ENCODE measurements at places on chromosomes 4 and X. TPM values are rescaled to one million over a fixed set of nuclear protein-coding genes. Genes with fewer than 3 reads are reported as not detected.
A peak's percentile ranks its signal among the peaks of the same experiment; 100 is the strongest.

Gene PABPC1L2B
- total RNA-seq = not detected

GRCh38 chr4:151575646-151576045 lies 166.7 kb downstream of the FHIP1A start:
- no peak overlapping the region for H3K4me3 ChIP-seq
- H3K36me3 ChIP-seq = no peaks in the 10 kb centered on the region
- DNase-seq = no peak
- H3K4me1 ChIP-seq = no peaks in the 10 kb centered on the region
- H3K27ac ChIP-seq = no peak overlapping the region
- peaks cover 9% of the 10 kb centered on the region for H3K27me3 ChIP-seq

- no peak overlapping the region for H3K4me3 ChIP-seq
- H3K27ac ChIP-seq = no peak overlapping the region
- H3K36me3 ChIP-seq = no peaks in the 10 kb centered on the region
- no peaks in the 10 kb centered on the region for H3K27me3 ChIP-seq
Observed at GRCh38 chr4:181330654-181331201, 912.5 kb upstream of the TENM3 start.

DNA sequence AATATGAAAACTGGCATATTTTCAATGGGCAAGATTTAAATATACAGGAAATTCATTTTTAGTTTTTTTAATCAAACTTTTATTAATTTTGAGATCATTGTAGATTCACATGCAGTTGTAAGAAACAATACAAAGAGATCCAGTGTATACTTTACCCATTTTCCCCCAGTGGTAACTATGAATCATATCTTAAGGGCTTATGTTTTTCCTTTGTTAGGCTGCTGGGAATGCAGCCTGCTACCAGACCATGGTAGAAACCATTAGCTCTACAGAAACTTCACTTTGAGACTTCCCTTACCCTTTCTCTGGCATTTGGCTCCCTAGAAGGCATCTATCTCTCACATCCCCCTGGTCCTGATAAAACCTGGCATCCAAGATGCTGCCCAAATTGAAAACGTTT lies 147.6 kb upstream of the EOLA2 start:
- no peaks in the 10 kb centered on the region for H3K27me3 ChIP-seq
- no peak for DNase-seq
- H3K4me1 ChIP-seq = no peaks in the 10 kb centered on the region
- H3K4me3 ChIP-seq = no peak overlapping the region

Gene MFAP3L
- total RNA-seq = 0.03 TPM

DNA sequence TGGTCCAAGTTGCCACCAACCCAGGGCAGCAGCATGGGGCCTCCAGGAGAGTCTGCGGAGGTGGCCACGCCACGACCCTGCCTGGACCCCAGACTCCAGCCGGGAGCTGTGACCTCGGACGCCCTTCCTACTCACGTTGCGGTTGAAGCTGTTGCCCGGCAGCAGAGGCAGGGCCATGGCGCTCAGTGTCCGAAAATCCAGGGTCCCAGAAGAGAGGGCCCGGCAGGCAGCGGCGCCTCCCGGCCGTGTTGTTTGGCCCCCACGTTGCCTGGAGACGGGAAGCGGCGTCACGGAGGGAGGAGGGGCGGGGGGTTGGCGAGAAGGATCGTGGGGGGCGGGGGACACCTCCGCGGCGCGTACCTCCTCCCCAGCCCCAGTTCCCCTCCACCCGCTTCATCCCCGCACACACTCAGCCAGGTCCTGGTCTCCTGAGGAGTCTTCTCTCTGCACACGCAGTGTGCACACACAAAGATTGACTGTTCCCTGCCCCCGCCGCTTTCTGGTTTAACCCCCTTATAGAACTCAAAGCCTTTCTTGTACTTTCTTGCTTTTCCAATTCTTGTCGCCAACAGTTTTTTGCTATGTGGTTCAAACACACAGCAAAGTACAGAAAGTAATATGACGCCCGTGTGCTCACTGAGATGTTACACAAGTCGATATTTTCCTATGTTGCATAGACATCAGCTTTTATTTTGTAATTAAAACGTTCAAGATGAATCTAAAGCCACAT lies at the start of gene EFHC2:
Gene EFHC2 (minus strand): TSS at position 261 of the 730 bp plus-strand sequence. CDS start 84 bp downstream, at position 177.
- peak within 1 kb of the TSS; percentile 77 for H3K4me3 ChIP-seq
- peak within 1 kb of the TSS; percentile 92 for H3K27ac ChIP-seq
- peak; percentile 59 for DNase-seq
- no peaks in the 10 kb centered on the region for H3K36me3 ChIP-seq

Gene CTAG2
- not detected for total RNA-seq

DNA sequence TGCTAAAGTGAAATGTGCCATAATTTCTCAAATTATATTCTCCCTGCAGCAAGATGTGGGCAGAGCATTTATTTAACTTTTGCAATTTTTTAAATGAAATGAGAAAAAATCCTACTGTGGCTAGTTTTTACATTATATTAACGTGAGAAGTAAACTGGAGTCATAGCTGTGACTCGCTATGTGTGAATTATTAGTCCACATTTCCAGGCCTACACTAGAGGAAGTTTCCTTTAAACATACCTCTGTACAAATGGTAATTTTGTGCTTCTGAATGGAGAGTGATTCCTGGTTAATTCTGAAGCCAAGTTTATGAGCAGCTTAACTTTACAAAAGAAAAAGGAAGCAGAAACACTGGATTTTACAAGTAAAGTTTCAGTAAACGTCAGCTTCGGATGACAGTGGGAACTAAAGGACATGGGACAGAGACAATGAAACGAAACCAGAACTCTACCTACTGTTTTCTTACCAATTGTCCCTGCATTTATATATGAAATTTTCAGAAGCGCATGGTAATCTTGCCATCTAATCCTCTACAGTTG lies 72.4 kb downstream of the FBXO8 start:
- H3K27ac ChIP-seq = no peak overlapping the region
- H3K4me1 ChIP-seq = peaks cover 28% of the 10 kb centered on the region
- peaks cover 74% of the 10 kb centered on the region for H3K27me3 ChIP-seq
- H3K4me3 ChIP-seq = no peak overlapping the region
- no peak for DNase-seq
- no peaks in the 10 kb centered on the region for H3K36me3 ChIP-seq

Gene PDS5A
- total RNA-seq = 120 TPM

GRCh38 chr4:40038977-40039376 lies 17.7 kb upstream of the N4BP2 start:
- H3K4me3 ChIP-seq = no peak overlapping the region
- no peak for DNase-seq
- no peaks in the 10 kb centered on the region for H3K27me3 ChIP-seq
- H3K4me1 ChIP-seq = no peaks in the 10 kb centered on the region

DNA sequence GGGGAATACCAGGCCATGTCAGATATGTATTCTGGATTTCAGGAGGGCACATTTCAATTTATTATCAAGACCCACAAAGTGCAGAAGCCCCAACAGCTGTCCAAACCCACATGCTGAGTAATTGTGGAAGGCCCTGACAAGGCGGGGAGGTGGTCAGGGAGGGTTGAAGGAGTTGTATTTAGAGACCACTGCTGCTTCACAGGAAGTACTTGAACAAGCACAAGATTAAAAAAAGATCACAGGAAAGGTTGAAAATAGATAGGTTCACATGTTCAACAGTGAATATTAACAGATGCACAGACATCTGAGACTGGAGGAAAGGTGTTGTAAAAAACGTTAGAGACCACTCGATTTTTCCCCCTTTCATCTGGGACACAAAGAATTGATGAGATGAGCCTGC lies 17.9 kb downstream of the ATP8A1 start:
- no peak for DNase-seq
- H3K27me3 ChIP-seq = no peaks in the 10 kb centered on the region
- peaks cover 64% of the 10 kb centered on the region for H3K4me1 ChIP-seq
- H3K36me3 ChIP-seq = peaks cover 5% of the 10 kb centered on the region
- H3K4me3 ChIP-seq = no peak overlapping the region
- peak overlapping the region; percentile 35 for H3K27ac ChIP-seq

- H3K27me3 ChIP-seq = no peaks in the 10 kb centered on the region
- no peak overlapping the region for H3K4me3 ChIP-seq
- no peaks in the 10 kb centered on the region for H3K4me1 ChIP-seq
- no peak overlapping the region for H3K27ac ChIP-seq
Observed at GRCh38 chr4:41456559-41457101, 81.3 kb upstream of the LIMCH1 start.

DNA sequence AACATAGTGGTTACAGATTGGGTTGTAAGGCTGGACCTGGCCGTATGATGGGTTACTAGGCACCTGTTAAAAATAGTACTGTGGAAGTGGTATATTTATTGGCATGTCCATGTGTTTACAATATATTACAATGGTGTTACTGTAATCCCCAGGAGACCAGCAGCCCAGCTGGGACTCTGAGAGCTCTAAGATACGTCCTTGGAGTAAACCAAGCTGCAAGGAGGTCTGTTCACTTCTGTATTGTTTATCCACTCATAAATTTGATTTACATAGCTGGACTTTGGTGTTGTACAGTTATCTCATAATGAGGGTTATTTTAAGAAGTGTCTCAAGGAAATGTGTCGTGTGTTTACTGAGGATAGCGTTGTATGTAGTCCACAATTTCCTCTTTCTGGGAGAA lies 93.8 kb downstream of the TBL1X start:
- no peak for DNase-seq
- H3K4me3 ChIP-seq = no peak overlapping the region
- H3K36me3 ChIP-seq = peaks cover 6% of the 10 kb centered on the region
- H3K27ac ChIP-seq = no peak overlapping the region
- no peaks in the 10 kb centered on the region for H3K27me3 ChIP-seq
- peaks cover 6% of the 10 kb centered on the region for H3K4me1 ChIP-seq

DNA sequence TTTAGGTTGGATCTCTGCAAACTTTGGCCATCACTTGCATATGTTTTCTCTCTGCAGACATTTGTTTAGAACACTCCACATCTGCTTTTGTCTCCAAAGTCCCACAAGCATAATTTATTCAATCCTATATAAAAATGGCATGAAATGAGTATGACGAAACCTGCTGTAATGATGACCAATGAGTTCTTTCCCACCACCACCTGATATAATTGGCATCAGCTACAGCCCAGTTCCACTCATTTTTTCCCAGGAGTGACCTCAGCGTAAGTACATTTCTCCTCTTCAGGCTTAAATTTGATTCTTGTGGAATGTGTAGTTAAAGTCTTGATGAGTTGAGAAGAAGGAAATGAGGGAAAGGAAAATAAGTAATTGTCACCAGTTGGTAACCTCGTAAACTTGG lies 205.1 kb downstream of the AWAT2 start:
- no peak overlapping the region for H3K27ac ChIP-seq
- H3K4me1 ChIP-seq = no peaks in the 10 kb centered on the region
- no peak overlapping the region for H3K4me3 ChIP-seq

Gene FGD1
- total RNA-seq = not detected

Gene SPANXD
- not detected for total RNA-seq

GRCh38 chrX:18348047-18348446 lies 6.4 kb downstream of the SCML2 start:
- H3K27me3 ChIP-seq = peaks cover 13% of the 10 kb centered on the region
- no peak overlapping the region for H3K27ac ChIP-seq

Gene MAGEA9B
- total RNA-seq = not detected

Gene DUSP21
- not detected for total RNA-seq

Gene HSFX4
- not detected for total RNA-seq

Gene FUNDC1
- 11.8 TPM for total RNA-seq

GRCh38 chrX:45849261-45849862 lies 648.7 kb upstream of the DIPK2B start:
- H3K4me3 ChIP-seq = peak overlapping the region; percentile 93
- H3K36me3 ChIP-seq = peaks cover 16% of the 10 kb centered on the region
- peak; percentile 38 for DNase-seq
- no peaks in the 10 kb centered on the region for H3K27me3 ChIP-seq
- peak overlapping the region; percentile 41 for H3K27ac ChIP-seq

DNA sequence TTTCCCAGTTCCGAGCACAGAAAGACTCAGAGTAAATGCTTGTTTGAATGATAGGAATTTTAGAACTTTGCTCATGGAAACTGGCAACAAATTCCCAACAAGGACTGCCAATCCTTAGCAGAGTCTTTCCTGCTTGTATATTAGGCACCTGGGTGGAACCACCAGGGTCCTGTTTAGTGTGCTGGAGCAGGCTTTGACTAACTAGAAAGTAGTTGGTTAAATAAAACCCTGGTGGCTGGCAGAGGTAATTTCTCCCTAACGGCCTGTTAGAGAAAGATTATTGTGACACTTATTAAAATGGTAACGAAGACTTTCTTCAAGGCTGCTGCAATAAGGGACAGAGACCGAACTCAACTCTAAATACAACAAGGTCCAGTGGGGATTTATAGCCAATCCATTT lies 103.6 kb upstream of the TEX13D start:
- no peaks in the 10 kb centered on the region for H3K36me3 ChIP-seq
- peaks cover 29% of the 10 kb centered on the region for H3K4me1 ChIP-seq
- DNase-seq = no peak

Gene CT45A3
- not detected for total RNA-seq

GRCh38 chrX:149937871-149938426 lies 342 bp downstream of the EOLA2 start:
- H3K36me3 ChIP-seq = peaks cover 4% of the 10 kb centered on the region
- peaks cover 11% of the 10 kb centered on the region for H3K4me1 ChIP-seq

Gene GAGE13
- total RNA-seq = not detected

Gene PPEF2
- 0.65 TPM for total RNA-seq

Measured in activated CD8-positive, alpha-beta T cell treated with anti-CD3 and anti-CD28 coated beads, Interleukin-2, amount 10 ng/mL, durations not matched to agents 7 days and 5 days (primary cell).